ENCODE measurements at places on chromosomes 7 and 10. TPM values are rescaled to one million over a fixed set of nuclear protein-coding genes. Genes with fewer than 3 reads are reported as not detected.
A peak's percentile ranks its signal among the peaks of the same experiment; 100 is the strongest.

GRCh38 chr10:34889004-34889869 is 74.1 kb upstream of the PARD3 start:
- H3K4me3 ChIP-seq, result no peak overlapping the region
- no peaks in the 10 kb centered on the region for H3K27me3 ChIP-seq
- H3K27ac ChIP-seq, result no peak overlapping the region

DNA sequence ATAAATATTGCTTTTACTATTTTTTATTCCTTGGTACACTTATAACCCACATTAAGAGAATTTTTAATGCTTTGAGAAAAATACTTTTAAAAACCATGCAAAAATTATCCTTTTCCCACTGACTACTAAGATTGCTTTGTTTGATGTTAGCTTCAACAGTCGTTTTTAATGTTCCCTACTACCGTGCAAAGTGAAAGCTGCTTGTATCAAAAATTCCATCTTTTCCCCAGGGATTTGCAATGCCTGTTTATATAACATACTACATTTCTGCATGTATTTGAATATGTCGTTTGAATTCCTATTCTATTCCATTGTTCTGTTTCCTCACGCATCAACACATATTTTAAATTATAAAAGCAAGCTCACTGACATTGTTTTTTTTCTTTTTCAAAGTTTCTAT is 54.4 kb downstream of the TFPI2 start:
- H3K4me3 ChIP-seq, result no peak overlapping the region
- H3K4me1 ChIP-seq, result no peaks in the 10 kb centered on the region
- H3K36me3 ChIP-seq, result no peaks in the 10 kb centered on the region
- H3K27me3 ChIP-seq, result no peaks in the 10 kb centered on the region
- H3K27ac ChIP-seq, result no peak overlapping the region

DNA sequence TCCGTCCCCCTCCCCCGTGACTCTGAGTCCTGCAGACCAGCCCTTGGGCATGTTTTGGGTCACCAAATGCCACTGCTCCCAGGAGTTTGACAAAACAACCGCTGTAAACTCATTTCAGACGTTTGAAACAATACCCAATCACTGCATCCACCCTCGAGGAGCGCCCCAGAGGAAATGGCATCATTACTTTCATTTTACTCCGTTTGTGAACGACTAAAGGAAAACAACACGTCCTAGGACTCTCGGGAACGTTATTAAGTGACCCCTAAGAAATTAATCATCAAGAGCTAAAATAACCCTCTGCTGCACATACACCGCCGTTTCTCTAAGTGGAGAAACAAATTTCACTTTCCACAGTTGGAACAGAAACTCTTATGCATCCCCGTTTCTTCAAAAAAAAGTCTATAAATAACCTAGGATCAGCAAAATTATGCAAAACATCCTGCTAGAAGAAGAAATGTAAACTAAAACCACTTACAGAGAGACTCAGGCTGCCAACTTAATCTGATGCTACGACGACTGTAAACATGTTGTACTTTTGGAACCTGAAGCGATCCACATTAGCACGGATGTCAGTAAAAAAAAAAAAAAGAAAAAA is 109.9 kb upstream of the EFCAB10 start:
- peak overlapping the region; percentile 50 for H3K4me3 ChIP-seq
- DNase-seq, result no peak
- no peaks in the 10 kb centered on the region for H3K4me1 ChIP-seq
- H3K27me3 ChIP-seq, result no peaks in the 10 kb centered on the region
- peak overlapping the region; percentile 80 for H3K27ac ChIP-seq

- H3K36me3 ChIP-seq, result no peaks in the 10 kb centered on the region
- no peaks in the 10 kb centered on the region for H3K27me3 ChIP-seq
- no peak overlapping the region for H3K27ac ChIP-seq
- no peaks in the 10 kb centered on the region for H3K4me1 ChIP-seq
- DNase-seq, result no peak
- H3K4me3 ChIP-seq, result no peak overlapping the region
Observed at GRCh38 chr7:156754201-156754600, 113.6 kb downstream of the RNF32 start.

DNA sequence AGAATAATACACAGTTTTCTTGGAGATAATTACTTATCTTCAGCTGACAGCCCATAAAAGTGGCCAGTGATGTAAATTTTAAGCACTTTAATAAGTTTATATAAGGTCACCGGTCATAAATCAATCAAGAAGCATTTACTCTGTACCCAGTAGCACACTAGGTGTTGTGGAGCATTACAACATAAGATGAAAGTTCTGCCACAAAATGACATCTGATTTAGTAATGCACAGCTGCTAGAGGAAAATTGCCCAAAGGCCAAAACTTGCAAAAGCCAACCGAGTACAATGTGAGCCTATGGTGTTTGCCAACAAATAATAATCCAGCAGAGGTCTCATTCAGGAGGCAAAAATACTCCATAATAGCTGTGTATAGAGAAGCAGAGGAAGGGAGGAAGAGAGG is 63.6 kb downstream of the GPR37 start:
- DNase-seq, result no peak
- H3K4me3 ChIP-seq, result no peak overlapping the region
- no peaks in the 10 kb centered on the region for H3K27me3 ChIP-seq

DNA sequence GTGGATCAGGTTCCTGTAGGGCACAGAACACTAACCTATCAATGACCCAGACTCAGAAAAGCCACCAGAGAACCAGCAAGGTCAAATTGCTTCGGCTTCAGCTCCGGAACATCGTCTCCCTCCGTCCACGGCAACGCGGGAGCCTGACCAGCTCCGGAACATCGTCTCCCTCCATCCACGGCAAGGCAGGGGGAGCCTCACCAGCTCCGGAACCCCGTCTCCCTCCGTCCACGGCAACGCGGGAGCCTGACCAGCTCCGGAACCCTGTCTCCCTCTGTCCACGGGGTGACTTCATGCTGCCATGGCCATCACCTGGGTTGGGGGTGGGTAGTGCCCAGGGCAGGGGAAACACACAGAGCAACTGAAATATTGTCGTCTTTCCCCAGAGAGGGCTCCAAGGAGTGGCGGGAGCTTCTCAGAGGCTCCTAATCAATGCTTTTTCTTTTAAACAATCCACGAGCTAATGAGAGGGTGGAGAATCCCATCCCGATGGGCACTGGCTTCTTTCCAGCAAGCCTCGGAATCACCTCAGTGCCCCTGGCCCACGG is 403.5 kb downstream of the DNAJB6 start:
- H3K36me3 ChIP-seq, result no peaks in the 10 kb centered on the region
- no peak overlapping the region for H3K27ac ChIP-seq
- no peaks in the 10 kb centered on the region for H3K4me1 ChIP-seq
- H3K4me3 ChIP-seq, result no peak overlapping the region
- no peak for DNase-seq
- H3K27me3 ChIP-seq, result peaks cover 15% of the 10 kb centered on the region

GRCh38 chr10:102120142-102120990 is at the start of gene LDB1:
LDB1 (minus strand) TSS chr10:102120368; CDS start chr10:102120110, 258 bp downstream.
- H3K4me3 ChIP-seq, result peak within 1 kb of the TSS; percentile 96
- DNase-seq, result peak; percentile 76
- H3K4me1 ChIP-seq, result peaks cover 37% of the 10 kb centered on the region

DNA sequence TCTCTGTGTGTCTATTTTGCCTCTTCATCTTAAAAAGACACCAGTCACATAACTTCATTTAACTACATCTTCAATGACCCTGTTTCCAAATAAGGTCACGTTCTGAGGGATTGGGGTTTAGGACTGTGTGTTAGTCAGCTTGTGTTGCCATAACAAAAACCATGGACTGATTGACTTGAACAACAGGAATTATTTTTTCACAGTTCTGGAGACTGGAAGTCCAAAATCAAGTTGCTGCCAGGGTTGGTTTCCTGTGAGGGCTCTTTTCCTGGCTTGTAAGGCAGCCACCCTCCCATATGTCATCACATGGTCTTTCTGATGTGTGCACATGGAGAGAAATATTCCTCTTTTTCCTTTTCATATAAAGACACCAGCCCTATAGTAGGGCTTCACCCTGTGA is 55.3 kb downstream of the REEP3 start:
- DNase-seq, result no peak
- H3K36me3 ChIP-seq, result no peaks in the 10 kb centered on the region
- no peaks in the 10 kb centered on the region for H3K4me1 ChIP-seq
- no peaks in the 10 kb centered on the region for H3K27me3 ChIP-seq

GRCh38 chr7:14851610-14852009 is 50.9 kb downstream of the DGKB start:
- H3K4me3 ChIP-seq, result no peak overlapping the region
- no peak overlapping the region for H3K27ac ChIP-seq
- no peaks in the 10 kb centered on the region for H3K4me1 ChIP-seq

- DNase-seq, result no peak
- H3K36me3 ChIP-seq, result no peaks in the 10 kb centered on the region
- no peak overlapping the region for H3K4me3 ChIP-seq
- no peak overlapping the region for H3K27ac ChIP-seq
- H3K27me3 ChIP-seq, result no peaks in the 10 kb centered on the region
Observed at GRCh38 chr7:7931626-7932025, 37.0 kb upstream of the GLCCI1 start.

- DNase-seq, result no peak
- H3K4me3 ChIP-seq, result no peak overlapping the region
- H3K4me1 ChIP-seq, result no peaks in the 10 kb centered on the region
Observed at GRCh38 chr7:55233001-55233400, 132.1 kb upstream of the LANCL2 start.

- no peak for DNase-seq
- no peaks in the 10 kb centered on the region for H3K27me3 ChIP-seq
- no peaks in the 10 kb centered on the region for H3K36me3 ChIP-seq
Observed at GRCh38 chr10:43338117-43338516, 33.3 kb upstream of the FXYD4 start.

- DNase-seq, result no peak
- H3K27ac ChIP-seq, result no peak overlapping the region
- no peaks in the 10 kb centered on the region for H3K4me1 ChIP-seq
- no peak overlapping the region for H3K4me3 ChIP-seq
- H3K27me3 ChIP-seq, result no peaks in the 10 kb centered on the region
Observed at GRCh38 chr7:121275204-121275603, 53.6 kb upstream of the WNT16 start.

GRCh38 chr10:132420469-132420980 is 23.5 kb downstream of the PWWP2B start:
- DNase-seq, result no peak
- peaks cover 24% of the 10 kb centered on the region for H3K4me1 ChIP-seq
- H3K27ac ChIP-seq, result peak overlapping the region; percentile 68
- H3K4me3 ChIP-seq, result no peak overlapping the region
- no peaks in the 10 kb centered on the region for H3K36me3 ChIP-seq

DNA sequence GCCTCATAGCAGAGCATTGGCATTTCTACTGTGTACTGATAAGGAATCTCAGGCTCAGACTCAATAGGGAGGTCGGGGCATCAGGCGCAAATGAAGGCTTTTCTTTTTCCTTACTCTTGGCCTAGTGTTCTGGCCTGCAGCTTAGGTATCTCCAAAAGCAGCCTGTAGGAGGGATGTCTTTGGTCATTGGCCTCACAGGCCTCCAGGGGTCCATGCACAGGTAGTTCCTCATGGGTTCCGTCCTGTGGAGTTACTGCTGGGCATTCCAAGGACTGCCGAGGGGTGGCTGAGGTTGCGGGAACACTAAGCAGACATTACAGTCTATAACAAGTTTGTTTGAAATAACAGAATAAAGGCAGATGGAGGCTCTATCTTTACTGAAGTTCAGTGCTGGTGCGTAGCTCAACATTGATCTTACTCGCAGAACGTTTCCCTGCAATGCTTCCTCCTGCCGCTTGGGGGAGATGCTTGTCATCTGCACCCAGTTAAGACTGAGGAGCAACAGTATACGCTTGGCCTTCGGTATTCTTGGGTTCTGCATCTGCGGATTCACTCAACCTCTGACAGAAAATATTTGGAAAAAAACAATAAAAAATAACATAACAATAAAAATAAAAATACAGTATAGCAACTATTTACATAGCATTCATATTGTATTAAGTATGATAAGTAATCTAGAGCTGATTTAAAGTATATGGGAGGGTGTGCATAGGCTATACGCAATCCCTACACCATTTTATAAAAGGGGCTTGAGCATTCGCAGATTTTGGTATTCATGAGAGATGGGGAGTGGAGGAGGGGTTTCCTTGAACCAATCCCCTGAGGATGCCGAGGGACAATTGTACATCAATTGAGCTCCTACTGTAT is 58.9 kb downstream of the SH2D4B start:
- no peak overlapping the region for H3K27ac ChIP-seq
- no peak overlapping the region for H3K4me3 ChIP-seq
- DNase-seq, result no peak
- no peaks in the 10 kb centered on the region for H3K4me1 ChIP-seq

GRCh38 chr7:105461518-105461917 is 60.6 kb downstream of the PUS7 start:
- no peaks in the 10 kb centered on the region for H3K4me1 ChIP-seq
- H3K4me3 ChIP-seq, result no peak overlapping the region
- no peak overlapping the region for H3K27ac ChIP-seq
- DNase-seq, result no peak
- H3K36me3 ChIP-seq, result no peaks in the 10 kb centered on the region

Gene ZNF32
- total RNA-seq, result 53.1 TPM

Gene AOAH
- 10.8 TPM for total RNA-seq

Gene DYDC2
- total RNA-seq, result not detected

Gene TCERG1L
- 0.88 TPM for total RNA-seq

Gene GIMAP7
- 22.1 TPM for total RNA-seq
